Activated CD4-positive, alpha-beta T cell treated with anti-CD3 and anti-CD28 coated beads for 48 hours (primary cell): ENCODE measurements at places on chromosomes 7 and 10.

GRCh38 chr10:110349386-110349785 is 44.7 kb upstream of the SMNDC1 start:
- DNase-seq = no peak

- no peak for DNase-seq
Observed at GRCh38 chr7:80107278-80107677, 27.4 kb upstream of the GNAI1 start.

DNA sequence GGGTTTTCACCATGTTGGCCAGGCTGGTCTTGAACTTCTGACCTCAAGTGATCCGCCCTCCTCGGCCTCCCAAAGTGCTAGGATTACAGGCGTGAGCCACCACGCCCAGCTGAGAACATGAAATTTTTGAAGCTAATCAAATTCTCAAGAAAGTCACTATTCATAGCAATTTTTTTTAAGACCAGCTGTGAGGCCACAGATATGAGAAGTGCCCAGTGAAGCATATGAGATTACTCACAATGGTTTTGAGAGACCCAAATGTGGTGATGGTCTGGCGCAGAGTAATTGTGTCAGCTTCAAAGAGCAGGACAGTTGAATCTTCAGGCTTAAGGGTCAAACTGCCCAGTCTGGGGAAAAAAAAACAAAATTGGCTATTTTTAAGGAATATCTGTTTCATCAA is 16.2 kb downstream of the NCOA4 start:
- DNase-seq = no peak

GRCh38 chr7:155283565-155284194 is 14.0 kb upstream of the INSIG1 start:
- DNase-seq = no peak

GRCh38 chr10:17006631-17007417 is 122.8 kb downstream of the CUBN start:
- no peak for DNase-seq

DNA sequence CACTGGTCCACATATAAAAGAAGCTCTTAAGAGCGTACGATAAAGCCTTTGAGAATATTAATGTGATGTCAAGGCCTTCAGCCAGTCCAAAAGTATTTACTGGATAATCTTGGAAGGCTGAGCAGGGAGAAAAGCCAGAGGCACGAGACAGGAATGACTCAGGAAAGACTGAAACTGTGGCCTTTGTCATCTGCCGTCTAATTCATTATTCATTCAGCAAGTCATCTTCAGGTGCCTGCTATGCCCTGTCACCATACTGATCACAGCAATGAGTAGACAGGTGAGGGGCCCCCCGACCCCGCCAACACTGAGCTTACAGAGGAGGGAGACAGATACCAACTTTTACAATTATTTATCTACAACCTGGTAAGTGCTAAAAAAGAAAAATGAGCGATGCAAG is 78.9 kb downstream of the VOPP1 start:
- DNase-seq = peak; percentile 48

GRCh38 chr10:110861930-110862649 is 9.6 kb upstream of the PDCD4 start:
- DNase-seq = no peak

- no peak for DNase-seq
Observed at GRCh38 chr7:36905841-36906240, 181.5 kb upstream of the AOAH start.

DNA sequence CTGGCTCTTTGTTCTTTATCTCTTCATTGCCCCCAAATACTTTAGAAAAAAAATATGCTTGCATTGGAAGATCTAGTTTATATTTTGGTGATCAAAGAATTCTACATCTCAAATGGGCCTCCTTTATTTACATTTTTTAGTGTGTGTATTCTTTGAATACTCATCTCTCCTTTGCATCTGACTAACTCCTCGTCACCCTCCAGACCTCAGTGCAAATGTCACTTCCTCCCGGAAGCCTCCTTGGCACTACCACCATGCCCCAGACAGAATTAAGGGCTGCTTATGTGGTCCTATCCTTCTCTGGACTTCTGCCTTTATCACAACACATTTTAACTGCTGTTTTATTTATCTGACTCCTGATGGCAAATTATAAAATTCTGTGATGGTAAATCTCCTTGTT is 52.0 kb upstream of the PPP1R3C start:
- no peak for DNase-seq

GRCh38 chr10:114815791-114816190 is 5.8 kb upstream of the FHIP2A start:
- no peak for DNase-seq

GRCh38 chr7:137870078-137870477 is 23.3 kb upstream of the DGKI start:
- DNase-seq = no peak

- DNase-seq = no peak
Observed at GRCh38 chr10:77566914-77567566, 70.6 kb downstream of the KCNMA1 start.

GRCh38 chr7:66039094-66039670 is 36.4 kb upstream of the ASL start:
- no peak for DNase-seq

DNA sequence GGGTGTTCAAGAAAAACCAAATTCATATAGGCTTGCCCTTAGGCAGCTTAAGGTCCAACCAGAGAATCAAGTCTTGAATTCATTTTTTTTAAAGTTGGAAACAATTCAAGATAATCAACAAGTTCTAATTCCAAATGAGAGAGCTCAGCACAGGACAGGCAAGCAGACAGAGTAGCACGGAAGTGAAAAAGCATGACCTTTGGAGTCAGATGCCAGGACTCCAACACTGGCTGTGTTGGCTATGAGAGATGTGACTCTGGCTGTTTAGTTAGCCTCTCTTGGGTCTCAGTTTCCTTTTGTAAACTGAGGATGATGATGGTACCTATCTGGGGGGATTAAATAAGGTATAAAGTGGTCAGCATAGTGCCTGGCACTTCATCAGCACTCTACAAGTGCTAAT is 49.3 kb downstream of the FBXW4 start:
- DNase-seq = no peak

DNA sequence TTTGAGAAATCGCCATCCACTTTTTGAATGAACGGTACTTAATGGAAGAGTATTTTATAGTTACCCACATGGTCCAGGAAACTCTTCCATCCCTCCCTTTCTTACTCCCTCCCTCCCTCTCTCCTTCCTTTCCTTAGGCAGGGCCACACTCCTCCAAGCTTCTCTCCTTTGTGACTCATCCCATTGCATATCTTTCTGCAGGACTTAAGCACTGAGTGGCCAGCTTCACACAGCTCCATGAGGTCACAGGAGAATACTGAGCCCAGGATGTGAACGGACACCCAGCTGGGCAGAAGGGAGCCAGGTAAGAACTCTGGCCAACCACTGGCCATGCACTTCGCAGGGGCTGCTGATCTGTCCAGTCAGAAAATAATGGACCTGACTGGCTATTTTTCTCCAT is 189.7 kb upstream of the ADCY1 start:
- no peak for DNase-seq
